ENCODE measurements at places on chromosomes 11 and 22.

GRCh38 chr11:62676698-62677097, 2.2 kb downstream of the UBXN1 start:
- no peak for DNase-seq

- no peak for DNase-seq
Measured at GRCh38 chr22:19845054-19845722, 9.5 kb downstream of the GNB1L start.

DNA sequence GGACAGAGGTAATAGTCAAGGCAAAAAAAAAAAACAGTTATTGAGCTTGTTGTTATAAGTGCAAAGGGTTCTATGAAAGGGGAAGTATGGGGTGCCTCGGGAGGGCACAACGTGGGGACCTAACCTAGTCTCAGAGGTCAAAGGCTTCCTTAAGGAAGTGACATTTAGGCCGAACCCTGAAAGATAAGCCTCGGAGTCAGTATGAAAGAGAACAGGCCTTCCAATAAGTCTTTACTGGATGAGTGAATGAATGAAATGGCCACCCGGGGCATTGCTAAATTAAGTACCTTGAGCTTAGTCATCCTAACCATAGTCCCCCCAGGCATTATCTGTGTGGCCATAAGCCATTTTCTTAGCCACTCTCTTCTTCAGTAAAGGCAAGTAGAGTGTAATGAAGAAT, 19.7 kb downstream of the FLI1 start:
- DNase-seq: no peak

DNA sequence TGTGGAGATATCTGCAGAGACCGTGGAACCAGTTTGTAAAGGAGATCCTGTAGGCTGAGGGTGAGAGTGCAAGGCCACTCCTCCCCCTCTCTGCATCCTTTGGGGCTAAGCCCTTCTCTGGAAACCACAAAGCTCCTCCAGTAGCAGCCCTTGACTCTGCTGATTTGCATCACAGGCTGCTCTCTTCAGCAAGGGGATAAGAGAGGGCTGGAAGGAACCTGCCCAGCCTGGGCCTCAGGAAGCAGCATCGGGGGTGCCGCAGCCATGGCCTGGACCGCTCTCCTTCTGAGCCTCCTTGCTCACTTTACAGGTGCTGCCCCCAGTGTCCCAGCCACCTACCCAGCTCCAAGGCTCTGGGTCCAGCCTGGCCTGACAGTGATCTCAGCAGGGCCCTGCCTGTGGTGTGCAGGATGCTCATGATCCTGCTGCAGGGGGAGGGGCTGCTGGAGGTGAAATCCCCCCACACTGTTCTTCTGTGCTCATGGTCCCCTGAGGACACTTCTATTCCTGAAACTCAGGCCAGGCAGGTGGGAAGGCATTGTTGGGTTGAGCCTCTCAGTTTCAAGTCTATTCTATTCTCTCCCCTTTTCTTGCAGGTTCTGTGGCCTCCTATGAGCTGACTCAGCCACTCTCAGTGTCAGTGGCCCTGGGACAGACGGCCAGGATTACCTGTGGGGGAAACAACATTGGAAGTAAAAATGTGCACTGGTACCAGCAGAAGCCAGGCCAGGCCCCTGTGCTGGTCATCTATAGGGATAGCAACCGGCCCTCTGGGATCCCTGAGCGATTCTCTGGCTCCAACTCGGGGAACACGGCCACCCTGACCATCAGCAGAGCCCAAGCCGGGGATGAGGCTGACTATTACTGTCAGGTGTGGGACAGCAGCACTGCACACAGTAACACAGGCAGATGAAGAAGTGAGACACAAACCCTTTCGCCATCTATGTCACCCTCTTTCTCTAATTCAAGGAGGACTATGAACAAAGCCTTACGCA, 68.5 kb upstream of the IGLL5 start:
- DNase-seq: no peak

DNA sequence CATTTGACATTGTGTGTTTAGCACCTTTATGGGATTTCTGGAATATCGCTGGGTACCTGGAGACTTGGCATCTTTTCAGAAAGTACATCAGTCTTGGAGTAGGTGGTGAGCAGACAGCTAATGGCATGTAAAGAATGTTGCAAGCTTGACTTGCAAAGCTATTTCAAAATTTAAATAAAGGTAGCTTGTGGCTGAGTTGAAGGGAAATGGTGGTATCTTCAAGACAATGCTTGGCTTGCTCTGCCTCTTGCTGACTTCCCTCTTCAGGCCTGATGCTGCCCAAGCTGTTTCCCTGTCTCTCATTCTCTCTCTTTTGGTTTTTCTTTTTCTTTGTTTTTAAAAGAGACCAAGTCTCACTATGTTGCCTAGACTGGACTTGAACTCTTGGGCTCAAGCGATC, 13.2 kb downstream of the ZNRF3 start:
- no peak for DNase-seq

GRCh38 chr11:123694551-123694950, 40.1 kb upstream of the SCN3B start:
- no peak for DNase-seq

GRCh38 chr11:110249066-110249465, 47.3 kb downstream of the RDX start:
- no peak for DNase-seq

DNA sequence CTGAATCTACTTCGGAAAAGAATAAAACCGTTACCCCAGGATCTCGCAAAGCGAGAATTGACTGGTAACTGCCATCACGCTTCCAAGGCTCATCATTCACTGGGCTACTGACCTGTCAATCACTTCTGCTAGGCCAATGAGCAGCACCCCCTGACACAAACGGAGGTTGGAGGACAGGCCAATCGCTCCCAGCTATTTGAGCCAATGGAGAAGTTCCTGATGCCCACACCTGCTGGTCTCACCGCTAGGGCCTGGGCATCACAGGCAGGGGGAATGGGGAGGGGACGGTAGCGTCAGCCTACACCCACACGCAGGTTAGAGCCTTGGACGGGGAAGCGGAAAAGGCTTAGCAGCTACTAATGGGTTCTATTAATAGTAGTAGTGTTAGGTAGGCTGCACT, 56.7 kb upstream of the CHST1 start:
- DNase-seq: no peak

- no peak for DNase-seq
Measured at GRCh38 chr11:20518323-20518834, 81.0 kb upstream of the SLC6A5 start.

GRCh38 chr22:34015642-34016041, 95.4 kb upstream of the LARGE1 start:
- no peak for DNase-seq

- no peak for DNase-seq
Measured at GRCh38 chr22:36395915-36396314, 8.1 kb upstream of the MYH9 start.

GRCh38 chr11:29159552-29160465, 857.0 kb downstream of the KCNA4 start:
- peak; percentile 18 for DNase-seq

DNA sequence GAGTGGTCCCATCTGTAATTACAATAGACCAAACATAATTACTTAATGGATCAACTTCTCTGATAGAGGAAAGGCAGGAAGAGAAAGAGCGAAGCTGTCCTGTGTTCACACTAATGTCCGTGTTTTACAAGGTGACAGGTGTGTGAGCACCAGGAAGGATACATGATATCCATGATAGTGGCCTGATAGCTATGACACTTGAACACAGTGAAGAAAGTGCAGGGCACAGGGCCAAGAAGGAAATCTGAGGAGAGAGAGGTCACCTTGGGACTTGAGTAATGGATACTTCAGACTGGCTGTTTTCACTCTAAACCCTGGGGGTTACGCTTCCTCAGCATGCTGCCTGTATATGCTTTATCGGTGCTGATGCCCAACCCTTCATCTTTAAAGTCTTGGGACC, 29.4 kb downstream of the TUB start:
- DNase-seq: no peak

GRCh38 chr11:20459865-20460264, 72.3 kb downstream of the PRMT3 start:
- no peak for DNase-seq

GRCh38 chr22:45064313-45065278, 54.8 kb upstream of the PHF21B start:
- DNase-seq: no peak

GRCh38 chr22:25208743-25209505, 9.3 kb downstream of the CRYBB3 start:
- no peak for DNase-seq

GRCh38 chr22:43127166-43127908, 15.9 kb downstream of the MCAT start:
- DNase-seq: no peak

- DNase-seq: no peak
Measured at GRCh38 chr11:5992150-5992549, 5.4 kb upstream of the OR52L1 start.

- no peak for DNase-seq
Measured at GRCh38 chr11:102843489-102843888, at the start of gene MMP3. Gene MMP3 (minus strand): TSS chr11:102843609. CDS start chr11:102843546, 63 bp downstream.

DNA sequence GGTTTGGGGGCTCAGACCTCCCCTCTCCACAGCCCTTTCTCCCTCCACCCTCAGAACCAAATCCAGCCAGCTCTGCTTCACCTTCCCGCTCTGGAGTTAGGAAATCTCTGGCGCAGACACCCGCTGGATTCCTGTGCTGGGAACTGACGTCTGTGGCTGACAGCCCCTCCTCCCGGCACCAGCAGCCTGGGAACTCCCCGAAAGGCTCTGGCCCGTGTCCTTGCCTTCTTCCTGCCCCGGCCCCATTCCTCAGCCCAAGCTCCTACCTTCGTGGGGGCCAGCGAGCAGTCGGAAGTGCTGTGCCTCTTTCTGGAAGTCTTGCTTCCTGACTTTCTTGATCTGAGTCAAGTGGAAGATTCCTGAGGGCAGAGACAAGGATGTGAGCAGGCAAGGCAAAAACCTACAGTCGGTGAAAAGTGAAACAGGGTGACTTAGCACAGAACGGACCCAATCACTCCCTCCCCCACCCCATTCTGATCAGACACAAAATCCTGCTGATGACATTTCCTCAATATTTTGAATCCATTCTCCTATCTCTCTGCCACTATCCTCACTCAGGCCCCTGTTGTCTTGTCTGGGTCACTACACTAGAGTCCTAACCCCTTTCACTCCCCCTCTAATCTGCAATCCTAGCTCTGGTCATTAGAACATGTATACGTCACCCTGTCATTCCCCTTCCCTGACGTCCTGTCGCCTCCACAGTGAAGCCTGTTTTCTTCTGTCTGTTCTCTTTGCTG, 34.1 kb downstream of the CHRDL2 start:
- peak; percentile 94 for DNase-seq

DNA sequence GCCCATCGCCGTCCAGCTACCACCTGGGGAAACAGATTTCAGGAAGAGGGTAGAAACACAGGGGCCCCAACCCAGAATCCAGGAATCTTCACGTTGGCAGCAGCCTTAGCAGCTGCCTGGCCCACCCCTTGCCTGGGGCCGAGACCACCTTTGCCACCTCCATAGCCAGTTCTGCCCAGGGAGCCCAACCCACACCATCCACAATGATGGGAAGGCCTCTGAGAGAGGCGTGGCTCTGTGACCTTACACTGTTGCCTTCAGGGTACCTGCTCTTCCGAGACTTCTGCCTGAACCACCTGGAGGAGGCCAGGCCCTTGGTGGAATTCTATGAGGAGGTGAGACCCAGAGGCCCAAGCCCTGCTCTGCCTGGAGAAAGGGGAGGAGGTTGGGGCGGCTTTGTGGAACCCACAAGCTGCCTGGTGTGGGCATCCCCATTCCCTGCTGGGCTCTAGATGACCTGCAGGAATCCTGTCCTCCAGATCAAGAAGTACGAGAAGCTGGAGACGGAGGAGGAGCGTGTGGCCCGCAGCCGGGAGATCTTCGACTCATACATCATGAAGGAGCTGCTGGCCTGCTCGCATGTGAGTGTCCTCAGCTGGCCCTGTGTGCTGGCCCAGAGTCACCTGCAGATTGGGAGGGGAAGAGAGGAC, 10.0 kb upstream of the ANKRD13D start:
- DNase-seq: peak; percentile 9

DNA sequence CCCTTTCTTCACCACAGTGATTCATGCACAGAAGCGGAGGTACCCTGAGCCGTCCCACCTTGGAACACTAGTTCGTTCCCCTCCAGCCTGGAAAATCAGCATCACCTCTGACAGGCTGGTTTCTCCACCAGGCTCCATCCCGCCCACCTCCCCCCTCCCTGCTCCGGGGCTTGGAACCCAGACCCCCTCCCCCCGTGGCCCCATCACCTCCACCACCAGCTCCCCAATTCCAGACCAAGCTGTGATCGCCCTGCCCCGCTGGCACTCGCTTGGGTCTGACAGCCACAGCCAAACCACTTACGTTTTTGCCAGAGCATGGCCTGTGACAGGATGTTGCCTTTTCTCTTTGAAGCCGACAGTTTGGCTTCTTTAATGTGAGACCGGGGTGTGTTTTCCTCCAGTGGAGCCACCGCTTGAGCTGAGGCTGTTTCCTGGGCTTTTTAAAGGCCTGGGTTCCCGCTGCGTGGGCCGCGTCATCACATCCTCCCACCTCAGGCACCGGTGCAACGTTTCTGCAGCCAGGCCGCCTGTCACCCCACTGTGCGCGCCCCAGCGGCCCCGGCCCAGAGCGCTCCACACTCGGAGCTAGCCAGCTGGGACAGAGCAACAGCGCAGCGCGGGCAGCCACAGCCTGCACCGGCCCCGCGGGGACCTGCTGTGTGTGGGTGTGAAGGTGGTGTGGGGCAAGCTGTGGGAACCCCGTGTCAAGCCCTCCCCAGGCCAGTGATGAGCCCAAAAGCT, at the start of gene POU2AF1:
Gene POU2AF1 (minus strand): TSS at position 415 of the 741 bp plus-strand sequence. CDS start 98 bp downstream, at position 317.
- DNase-seq: peak; percentile 28

- DNase-seq: no peak
Measured at GRCh38 chr22:35359380-35360065, 21.4 kb upstream of the HMOX1 start.

GRCh38 chr22:30908051-30908461, 60.5 kb downstream of the MORC2 start:
- no peak for DNase-seq

- DNase-seq: no peak
Measured at GRCh38 chr11:17673951-17674350, 45.4 kb upstream of the MYOD1 start.

- DNase-seq: no peak
Measured at GRCh38 chr11:8650401-8650990, 32.0 kb downstream of the TRIM66 start.

DNA sequence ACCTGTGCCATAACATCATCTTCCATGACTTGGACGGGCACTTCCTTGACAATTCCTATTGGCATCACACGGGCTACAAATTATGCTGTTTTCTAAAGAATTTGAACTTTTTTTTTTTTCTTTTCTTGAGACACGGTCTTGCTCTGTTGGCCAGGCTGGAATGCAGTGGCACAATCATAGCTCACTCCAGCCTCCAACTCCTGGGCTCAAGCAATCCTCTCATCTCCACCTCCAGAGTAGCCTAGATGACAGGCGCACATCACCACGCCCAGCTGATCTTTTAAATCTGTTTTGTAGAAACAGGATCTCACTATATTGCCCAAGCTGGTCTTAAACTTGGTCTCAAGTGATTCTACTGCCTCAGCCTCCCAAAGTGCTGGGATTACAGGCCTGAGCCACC, 3.3 kb upstream of the CRYBB3 start:
- DNase-seq: no peak

- DNase-seq: no peak
Measured at GRCh38 chr22:49302530-49302929, 525.1 kb downstream of the BRD1 start.

DNA sequence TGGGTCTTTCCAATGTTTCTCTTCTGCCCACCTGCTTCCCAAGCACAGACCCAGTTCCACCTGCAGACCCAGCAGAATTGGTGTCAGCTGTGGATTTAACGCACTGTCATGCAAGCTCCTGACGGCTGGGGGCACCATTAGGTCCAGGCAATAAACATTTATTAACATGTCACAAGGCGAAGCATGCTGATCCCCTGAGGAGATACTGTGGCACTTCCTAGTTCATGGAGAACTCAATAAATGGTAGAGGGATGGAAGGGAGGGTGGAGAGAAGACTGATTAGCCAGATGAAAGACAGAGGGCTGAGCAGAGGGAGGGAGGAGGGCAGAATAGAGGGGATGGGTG, 68.3 kb upstream of the TSPAN18 start:
- no peak for DNase-seq
